ENCODE measurements at places on chromosomes 2 and 18.

- no peak for DNase-seq
Observed at GRCh38 chr2:2016651-2017311, 272.5 kb upstream of the PXDN start.

DNA sequence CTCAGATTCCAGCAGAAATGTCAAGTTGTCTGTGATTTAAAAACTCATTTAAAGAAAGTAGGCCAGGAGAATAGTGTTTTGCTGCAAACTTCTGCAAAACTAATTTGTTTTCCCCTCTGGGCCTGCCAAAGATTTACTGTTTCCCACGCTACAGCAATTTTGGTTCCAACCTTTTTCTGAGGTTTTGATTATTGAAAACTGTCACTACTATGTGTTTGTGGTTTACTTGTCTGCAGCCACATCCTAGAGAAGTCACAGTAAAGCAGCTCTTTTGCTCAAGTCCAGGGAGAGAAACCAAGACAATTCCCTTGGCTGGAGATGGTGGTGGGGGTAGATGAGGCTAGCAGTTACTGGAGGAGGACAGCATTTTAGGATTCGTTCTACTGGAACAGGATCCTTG is 12.8 kb downstream of the IL1R2 start:
- no peak for DNase-seq

DNA sequence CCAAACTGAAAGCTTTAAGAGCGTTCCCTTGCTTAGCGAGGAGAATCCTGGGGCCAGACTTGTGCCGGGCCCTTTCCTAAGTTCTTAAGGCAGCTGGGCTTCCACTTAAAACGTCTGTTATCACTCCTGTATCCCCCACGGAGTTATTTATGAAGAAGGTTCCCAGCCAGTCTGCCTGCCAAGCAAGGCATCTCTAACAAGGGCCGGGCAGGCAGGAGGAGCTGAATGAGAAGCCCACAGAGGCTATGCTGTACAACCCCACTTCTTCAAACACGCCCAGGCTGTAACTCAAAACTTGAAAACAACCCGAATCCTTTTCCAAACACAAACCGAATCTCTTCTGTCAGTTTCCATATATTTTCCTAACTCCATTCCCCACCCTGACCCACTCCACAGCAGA is 39.0 kb upstream of the ZFP36L2 start:
- no peak for DNase-seq

DNA sequence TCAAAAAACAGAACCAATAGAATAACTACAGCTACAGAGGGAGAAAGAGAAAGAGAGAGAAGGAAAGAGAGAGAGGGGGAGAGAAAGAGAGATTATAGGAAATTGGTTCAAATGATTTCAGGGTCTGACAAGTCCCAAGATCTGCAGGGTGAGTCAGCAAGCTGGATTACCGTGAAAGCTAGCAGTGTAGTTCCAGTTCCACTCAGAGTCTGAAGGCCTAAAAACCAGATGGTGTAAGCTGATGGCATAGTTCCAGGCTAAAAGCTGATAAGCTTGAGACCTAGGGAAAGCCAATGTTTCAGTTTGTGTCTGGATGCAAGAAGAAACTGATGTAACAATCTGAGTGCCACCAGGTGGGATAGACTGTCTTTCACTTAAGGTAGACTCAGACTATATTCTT is 397.7 kb downstream of the TRIB2 start:
- no peak for DNase-seq

- no peak for DNase-seq
Observed at GRCh38 chr2:74130211-74130995, 17.3 kb downstream of the BOLA3 start.

DNA sequence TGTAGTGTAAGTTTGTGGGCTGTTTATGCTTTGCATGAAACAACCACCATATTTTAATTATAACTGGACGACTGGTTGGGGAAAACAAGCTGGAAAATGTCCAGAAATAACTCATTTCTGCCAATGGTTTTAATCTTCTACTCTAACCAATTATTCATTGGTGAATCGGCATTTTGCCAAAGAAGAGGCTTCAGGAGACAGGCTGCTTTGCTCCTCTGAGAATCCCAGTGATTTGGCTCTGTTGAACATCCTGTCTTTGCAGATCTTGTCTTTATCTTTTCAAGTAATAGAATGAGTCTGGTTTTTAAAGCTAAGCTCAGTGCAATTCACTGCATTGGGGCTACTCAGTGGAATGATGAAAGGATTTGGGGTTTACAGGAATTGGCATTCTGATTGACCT is 109.6 kb downstream of the APOB start:
- no peak for DNase-seq

- no peak for DNase-seq
Observed at GRCh38 chr2:218709908-218710307, 727 bp upstream of the TTLL4 start.

GRCh38 chr2:191347881-191348280 is 102.7 kb downstream of the MYO1B start:
- DNase-seq, result no peak

DNA sequence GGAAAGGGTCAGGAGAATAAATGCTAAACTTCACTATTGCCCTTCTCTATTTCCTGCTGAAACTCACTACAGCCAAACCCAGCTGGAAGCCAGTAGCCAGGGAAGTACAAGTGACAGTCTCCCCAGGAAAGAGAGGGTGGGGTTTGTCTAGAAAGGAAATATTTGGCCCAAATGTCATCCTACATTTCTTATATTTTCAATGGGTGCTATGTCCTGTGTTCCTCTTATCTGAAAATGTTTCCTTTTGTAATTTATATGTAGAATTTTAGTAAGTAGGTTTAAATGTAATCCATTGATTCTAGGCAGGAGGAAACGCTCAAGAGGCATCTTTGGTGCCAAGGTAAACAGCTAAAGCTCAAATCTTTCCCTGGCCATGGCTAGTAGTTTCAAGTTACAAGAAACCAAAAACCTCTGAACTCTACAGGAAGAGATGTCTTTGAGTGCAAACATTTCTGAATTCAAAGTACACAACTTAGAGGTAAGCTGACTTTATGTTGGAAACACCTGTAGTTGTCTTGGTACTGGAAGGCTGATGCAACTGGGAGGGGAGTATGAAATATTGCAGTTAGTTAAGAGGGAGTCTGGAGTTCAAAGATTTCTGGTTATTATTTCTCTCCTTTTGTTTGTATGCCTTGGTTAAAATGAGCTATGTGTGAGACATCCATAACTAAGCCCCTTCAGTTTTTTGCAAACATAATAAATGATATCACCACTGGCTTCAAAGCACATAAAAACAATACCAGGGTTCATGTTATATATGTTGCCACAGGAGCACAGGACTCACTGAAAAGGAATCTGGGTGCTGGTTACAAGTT is 356.1 kb upstream of the ZC3H15 start:
- no peak for DNase-seq

DNA sequence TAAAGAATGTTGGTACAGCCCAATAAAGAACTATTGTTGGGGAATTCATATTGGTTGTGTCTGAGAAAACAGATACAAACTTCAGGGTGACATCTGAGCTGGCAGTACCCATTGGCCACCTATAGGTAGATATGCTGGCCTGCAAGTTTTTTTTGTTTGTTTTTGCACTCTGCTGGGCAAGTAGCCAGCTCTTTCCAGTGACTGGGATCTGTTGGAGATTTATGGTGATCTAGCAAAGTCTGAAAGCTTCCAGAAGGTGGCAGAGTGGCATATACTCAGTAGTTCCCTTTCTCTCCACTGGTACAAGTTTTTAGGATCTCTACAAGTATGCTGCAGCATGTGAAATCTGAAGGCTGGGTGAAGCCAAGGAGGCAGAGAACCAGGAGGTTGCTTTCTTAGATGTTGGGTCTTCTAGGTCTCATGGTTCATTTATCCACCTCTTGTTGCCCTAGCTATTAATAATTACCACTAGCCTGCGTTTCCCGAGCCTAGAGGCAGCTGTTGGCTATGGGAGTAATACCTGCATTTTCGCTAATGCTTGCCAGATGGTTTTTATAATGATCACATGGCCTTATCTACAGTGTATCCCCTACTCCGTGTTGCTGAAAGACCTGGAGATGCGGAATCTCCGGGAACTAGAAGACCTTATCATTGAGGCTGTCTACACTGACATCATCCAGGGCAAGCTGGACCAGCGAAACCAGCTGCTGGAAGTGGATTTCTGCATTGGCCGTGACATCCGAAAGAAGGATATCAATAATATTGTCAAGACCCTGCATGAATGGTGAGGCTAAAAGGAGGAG is 9.5 kb downstream of the COPS7B start:
- DNase-seq, result no peak

- no peak for DNase-seq
Observed at GRCh38 chr2:159849160-159849813, 51.3 kb upstream of the CD302 start.

- no peak for DNase-seq
Observed at GRCh38 chr18:25166113-25166512, 185.9 kb downstream of the ZNF521 start.

DNA sequence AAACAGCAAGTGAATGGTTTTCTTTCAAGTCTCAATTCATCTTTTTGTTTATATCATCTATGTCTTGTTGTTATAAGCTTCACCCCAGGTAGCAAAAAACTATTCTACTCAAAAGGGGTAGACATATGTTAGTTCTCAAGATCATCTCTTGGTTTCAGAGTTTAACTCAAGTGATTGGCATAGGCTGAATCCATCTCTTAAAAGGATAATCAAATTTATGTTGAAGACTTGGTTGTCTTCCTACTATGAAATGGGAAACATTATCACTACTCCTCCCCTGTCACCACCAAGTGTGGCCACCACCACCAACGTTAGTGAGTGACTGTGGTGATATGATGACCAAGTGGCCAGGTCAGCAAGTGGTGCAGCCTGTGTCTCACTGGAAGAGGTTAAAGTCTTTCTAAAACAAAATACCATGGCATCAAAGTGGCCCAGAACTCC is 1.5 kb downstream of the IL1B start:
- no peak for DNase-seq

DNA sequence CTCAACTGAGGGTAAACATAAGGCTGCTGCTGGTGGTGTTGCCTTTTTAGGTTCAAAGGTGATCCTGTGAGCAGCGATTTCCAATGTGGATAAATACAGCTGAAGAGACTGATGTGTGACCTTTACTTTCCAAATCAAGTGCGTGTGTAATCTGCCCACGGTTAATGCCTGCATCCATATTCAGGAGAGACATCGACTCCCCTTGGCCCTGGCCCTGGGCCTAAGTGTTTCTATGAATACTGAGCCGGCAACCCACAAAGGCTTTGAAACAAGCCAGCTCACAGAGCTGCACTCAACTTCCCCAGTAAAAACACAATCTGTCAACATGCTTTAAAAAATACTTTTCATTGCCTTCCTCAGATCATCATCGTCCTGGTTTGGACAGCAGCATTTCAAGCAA is 1026.6 kb downstream of the TMEM182 start:
- DNase-seq, result no peak

GRCh38 chr18:55634545-55634944 is 46.6 kb upstream of the TCF4 start:
- no peak for DNase-seq

GRCh38 chr2:211860224-211860623 is 678.4 kb downstream of the ERBB4 start:
- DNase-seq, result no peak

- no peak for DNase-seq
Observed at GRCh38 chr2:206368484-206368883, 74.8 kb upstream of the ADAM23 start.

DNA sequence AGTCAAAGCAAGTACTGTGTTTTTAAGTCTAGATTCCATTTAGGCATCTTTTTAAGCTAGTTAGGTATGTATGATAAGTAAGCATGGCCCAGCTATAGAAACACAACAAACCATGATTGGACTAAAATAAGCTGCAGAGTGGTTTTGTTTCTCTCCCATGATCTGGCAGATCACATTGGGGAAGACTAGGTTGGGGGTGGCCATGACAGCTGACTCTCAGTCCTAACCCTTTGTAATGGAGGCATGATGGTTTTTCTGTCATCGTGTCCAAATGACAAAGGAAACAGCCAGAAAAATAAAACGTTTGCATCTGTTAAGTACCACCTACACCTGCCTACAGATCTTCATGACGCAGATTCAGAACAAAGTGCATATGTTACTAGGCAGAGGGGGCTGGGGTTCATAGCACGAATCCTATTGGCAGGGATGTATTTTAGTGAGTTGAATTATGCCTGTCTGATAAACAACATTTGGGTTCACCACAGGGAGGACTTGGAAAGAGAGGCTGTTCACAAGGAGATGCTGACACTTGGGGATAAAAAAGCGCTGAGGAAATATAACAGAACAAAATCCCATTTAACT is 33.8 kb upstream of the GALNT5 start:
- DNase-seq, result no peak

GRCh38 chr2:134980639-134981038 is 62.0 kb downstream of the CCNT2 start:
- DNase-seq, result no peak

DNA sequence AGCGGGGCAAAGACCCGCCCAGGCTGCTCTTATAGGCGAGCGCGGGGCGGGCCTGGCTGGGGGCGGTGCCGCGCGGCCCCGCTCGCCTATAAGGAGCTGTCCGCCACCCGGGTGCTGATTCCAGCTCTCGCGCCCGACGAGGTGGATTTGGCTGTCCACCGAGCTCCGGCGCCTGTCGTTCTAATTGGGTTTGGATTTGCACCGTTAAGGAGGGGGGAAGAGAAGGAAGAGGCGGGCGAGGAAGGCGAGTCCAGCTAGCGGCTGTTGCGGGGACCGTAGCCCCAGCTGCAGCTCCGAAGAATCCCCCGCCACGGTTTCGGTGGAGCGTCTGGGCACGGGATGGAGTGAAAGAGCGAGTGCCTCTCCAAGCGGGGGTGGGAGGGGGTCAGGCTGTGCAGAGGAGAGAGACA is at the start of gene CNTNAP5:
Gene CNTNAP5 (plus strand): TSS at position 117 of the 410 bp plus-strand sequence. CDS start 364 bp downstream, outside the sequence.
- no peak for DNase-seq

- DNase-seq, result no peak
Observed at GRCh38 chr2:38658613-38659012, 7.3 kb upstream of the GALM start.

- DNase-seq, result no peak
Observed at GRCh38 chr2:127293386-127293747, 577 bp downstream of the ERCC3 start.

GRCh38 chr2:191929288-191929687 is 82.4 kb upstream of the CAVIN2 start:
- no peak for DNase-seq

GRCh38 chr2:64950226-64951160 is 38.7 kb upstream of the SLC1A4 start:
- DNase-seq, result no peak

DNA sequence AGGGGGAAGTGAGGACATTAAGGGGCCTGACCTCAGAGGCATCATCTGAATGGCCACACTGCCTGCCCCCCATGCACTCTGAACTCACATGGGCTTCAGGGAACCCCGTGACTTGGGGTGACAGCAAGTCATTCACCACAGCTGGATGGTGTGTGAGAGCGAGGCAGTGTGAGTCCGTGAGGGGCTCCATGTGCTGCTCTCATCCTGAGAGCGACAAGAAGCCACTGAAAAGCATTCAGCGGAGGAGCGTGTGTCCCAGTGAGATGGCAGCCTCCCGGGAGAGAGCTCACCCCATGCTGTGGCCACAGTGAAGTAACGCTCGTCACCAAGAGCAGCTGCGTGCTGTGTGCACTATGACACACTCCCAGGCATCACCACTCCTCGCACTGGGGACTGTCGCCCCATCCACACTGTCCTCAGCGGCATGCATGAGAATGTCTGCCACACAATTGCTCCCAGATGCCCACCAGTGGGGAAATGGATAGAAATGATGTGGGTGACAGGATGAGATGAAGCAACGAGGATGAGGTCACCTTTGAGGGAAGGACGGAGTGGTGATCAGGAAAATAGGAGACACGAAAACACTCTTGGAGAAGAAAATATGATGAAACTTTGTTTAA is 213.0 kb upstream of the RAB6C start:
- no peak for DNase-seq

Measured in GM18507 (cell line).